ENCODE measurements at places on chromosomes 5 and 9.
A peak's percentile ranks its signal among the peaks of the same experiment; 100 is the strongest.

- DNase-seq, result no peak
These were observed 16.7 kb downstream of the CDKN2AIPNL start for GRCh38 chr5:134394932-134395331.

DNA sequence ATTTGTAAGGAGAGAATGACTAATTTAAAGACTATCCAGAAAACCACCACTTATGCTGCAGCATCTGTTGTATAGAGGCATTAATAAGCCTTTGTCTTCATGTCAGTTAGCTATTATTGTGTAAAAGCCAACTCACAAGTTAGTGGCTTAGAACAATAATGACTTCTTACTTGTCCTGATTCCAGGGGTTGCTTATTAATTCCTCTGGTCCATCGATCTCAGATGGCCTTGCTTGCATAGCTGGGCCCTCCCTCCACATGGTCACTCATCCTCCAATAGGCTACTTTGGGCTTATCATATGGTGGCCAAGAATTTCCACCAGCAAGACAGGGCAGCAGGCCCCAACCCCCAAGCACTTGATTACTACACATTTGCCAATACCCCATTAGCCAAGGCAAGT lies 44.5 kb upstream of the STK32A start:
- no peak for DNase-seq

DNA sequence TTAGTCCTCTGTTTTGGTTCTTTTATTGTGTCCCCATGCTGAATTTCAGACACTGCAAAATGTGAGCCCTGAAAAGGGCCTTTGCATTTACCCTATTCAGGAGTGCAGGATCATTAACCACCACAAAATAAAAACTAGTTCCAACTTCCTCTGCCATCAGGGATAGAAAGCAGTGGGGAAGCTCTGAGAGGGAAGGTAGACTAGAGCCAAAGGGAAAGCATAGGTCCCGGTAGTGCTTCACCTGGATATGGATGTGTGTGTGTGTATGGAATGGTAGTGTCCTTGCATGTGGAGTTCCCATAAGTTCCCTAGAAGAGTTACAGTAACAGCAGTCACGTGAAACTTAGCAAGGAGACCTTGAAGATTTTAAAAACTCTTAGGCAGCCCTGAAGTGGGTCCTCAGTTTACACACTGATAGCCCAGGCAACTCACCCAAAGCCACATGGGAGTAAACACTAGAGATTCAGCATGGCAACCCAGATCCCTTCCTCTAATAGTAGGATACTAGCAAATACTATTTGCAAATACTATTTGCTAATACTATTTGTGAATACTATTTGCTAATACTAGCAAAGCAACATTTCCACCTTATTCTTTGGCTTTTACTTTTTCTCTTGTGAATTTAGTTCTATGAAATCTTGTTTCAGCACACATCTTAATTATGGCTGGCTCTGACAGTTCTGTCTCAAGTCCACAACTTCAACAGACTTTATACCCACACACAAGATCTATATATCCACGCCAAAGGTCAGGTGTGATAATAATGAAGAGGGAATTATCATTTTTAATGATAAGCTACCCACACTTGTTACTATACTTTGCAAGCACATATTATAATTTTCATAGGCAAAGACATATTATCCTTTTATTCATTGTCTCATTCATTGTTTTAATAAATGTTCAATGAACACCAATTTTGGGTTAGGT lies 70.4 kb upstream of the IFNE start:
- DNase-seq, result no peak

- DNase-seq, result no peak
These were observed 238.7 kb downstream of the ZSWIM6 start for GRCh38 chr5:61570767-61571166.

DNA sequence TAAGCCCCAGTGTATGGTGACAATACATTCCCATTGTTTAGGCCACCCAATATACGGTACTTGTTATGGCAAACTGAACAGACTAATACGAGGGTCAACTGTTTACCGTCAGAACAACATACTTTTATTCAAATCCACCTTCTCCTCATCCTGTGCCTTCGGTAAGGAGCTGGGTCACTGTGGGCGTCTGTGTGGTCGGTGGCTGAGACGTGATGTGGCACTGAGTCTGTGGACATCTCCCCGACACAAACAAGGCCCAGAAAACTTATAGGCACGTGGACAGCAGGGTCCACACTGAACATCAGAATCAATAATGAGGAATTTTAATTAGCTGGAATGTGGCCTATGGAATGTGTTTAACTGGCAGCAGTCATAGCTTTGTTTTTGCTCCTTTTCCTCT lies 154.3 kb upstream of the IRX2 start:
- no peak for DNase-seq

GRCh38 chr9:8223861-8224260 lies 424.3 kb upstream of the DMAC1 start:
- no peak for DNase-seq

GRCh38 chr9:128258326-128258725 lies 17.5 kb downstream of the GOLGA2 start:
- DNase-seq, result no peak

DNA sequence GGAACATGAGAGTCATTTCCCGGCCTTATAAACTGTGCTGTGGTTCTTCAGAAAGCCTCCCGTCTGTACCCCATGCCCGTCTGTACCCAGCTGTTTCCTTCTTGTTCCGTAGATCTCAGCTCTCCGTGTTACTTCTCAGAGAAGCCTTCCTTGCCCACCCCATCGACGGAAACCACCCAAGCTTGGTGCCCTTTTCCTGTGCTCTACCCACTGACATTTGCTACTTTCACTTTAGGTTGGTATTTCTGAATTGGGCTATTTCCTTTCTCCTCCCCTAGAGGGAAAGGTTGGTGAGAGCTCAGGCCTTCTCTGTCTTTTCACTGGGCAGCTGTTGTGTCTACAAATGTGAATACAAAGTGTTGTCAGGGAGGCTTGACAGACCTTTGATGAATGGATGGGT lies 764.5 kb upstream of the ADAMTS16 start:
- no peak for DNase-seq

- DNase-seq, result no peak
These were observed 353 bp downstream of the SH3PXD2B start for GRCh38 chr5:172453986-172454357.

DNA sequence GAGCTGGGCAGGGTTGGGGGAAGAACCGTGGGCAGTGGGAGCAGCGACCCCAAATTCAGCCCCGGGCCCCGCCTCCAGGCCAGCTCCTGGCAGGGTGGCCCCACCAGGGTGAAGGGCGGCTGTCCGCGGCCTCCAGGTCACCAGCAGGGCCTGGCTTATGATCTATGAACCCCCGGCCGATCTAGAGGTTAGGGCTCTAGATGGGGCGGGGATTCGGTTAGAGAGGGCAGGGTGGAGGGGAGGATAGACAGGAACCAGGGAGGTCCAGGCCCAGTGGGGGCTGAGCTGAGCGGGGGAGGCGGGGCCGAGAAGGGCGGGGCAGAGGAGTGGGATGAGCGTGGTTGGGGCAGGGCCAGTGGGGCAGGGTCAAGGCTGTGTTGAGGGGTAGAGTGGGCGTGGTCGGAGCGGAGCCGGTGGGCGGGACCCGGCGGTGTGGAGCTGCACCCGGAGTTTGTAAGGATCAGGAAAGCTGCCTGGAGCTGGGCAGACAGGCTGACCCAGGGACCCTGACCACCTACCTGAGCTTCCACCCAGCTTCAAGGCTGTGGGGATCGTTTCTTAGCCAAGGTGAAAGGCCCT lies 29.3 kb upstream of the OBP2B start:
- peak; percentile 7 for DNase-seq

- DNase-seq, result no peak
These were observed 18.2 kb downstream of the TTC23L start for GRCh38 chr5:34857161-34857560.

DNA sequence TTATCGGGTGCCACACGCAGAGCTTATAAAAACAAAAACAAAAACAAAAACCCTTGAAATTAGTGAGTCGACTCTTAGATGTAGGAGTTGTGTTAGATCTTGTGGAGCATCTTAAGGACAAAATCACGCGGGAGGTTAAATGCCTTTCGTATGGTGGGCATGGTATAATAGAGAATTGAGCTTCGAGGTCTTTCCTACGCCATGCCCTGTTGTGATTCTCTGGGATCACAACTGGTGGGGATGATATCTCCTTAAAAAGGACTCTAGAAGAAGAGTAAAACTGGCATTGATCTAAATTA lies 773 bp upstream of the ELL2 start:
- DNase-seq, result no peak

DNA sequence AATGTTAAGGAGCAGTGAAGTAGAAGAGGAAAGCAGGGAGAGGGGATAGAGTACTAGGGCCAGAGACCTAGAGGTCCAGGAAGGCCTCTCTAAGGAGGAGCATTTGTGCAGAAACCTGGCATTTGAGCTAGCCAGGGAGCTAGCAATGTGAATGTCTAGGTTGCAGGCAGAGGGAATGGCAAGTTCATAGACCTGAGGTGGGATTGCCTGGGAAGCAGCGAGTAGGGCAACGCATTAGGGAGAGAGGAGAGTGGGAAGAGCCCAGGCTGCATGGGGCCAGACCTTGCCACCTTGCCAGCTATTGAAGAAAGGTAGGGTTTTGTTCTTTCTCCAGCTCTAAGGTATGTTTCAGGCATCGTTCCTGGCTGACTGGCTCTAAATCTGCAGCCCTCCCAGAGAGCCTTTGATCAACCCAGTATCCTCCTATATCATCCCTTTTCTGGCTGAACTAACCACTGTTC lies 54.0 kb downstream of the SLC22A5 start:
- DNase-seq, result no peak

GRCh38 chr9:133873009-133873408 lies 119.1 kb downstream of the VAV2 start:
- no peak for DNase-seq

GRCh38 chr9:94082956-94083355 lies 1.3 kb upstream of the PTPDC1 start:
- no peak for DNase-seq

DNA sequence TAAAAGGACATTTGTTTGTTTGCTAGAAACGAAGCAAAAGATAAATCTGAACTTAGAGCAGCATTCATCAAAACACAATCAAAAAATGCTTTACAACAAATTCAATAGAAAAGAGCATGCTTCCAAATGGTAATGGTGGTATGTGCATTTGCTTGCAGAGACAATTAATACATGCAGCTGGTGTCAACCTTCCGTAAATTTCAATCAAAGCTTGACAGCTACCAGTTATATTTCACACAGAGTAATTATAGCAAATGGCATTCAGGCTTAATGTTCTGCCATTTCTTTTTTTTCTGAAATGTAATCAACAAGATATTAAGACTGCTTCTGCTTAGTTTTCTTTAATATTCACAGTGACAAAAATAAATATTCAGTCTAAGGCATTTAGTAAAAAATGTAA lies 90.6 kb downstream of the AUH start:
- DNase-seq, result no peak

DNA sequence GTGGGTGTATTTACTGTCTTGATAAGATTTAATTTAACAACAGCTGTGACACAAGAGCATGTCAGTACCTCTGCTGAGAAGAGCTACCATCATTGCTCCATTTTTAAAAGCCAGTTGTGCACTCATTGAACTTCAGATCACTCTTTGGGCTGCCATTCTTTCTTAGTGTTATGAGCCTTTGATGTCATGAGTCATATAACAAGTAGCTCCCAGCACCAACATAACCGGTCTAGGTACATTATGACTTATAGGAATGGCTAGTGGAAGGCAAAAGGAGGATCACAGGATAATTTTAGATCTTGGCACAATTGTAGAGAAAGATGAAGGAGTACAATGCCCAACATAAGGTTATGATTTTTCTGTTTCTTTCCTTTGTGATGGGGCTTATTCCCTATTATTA lies 170.8 kb upstream of the FBN2 start:
- DNase-seq, result no peak

GRCh38 chr9:84609779-84610178 lies 59.8 kb upstream of the NTRK2 start:
- DNase-seq, result no peak

- no peak for DNase-seq
These were observed 7.1 kb upstream of the OCLN start for GRCh38 chr5:69485471-69485870.

DNA sequence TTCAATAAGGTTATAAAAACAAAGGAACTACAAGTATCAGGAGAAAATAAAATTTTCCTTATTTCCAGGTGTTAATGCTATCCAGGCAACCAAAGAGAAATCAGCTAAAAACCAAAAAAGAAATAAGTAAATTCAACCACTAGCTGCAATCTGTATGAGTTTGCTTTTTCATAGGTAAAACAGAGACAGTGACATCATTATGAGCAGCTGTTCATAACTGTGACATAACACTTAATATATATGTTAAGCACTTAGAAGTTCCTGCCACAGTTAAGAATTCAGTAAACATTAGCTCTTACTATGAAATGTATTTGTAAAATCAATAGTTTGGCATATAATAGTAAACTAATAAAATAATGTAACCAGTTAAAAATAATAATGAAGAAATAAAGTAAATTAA lies 20.9 kb downstream of the P4HA2 start:
- no peak for DNase-seq

DNA sequence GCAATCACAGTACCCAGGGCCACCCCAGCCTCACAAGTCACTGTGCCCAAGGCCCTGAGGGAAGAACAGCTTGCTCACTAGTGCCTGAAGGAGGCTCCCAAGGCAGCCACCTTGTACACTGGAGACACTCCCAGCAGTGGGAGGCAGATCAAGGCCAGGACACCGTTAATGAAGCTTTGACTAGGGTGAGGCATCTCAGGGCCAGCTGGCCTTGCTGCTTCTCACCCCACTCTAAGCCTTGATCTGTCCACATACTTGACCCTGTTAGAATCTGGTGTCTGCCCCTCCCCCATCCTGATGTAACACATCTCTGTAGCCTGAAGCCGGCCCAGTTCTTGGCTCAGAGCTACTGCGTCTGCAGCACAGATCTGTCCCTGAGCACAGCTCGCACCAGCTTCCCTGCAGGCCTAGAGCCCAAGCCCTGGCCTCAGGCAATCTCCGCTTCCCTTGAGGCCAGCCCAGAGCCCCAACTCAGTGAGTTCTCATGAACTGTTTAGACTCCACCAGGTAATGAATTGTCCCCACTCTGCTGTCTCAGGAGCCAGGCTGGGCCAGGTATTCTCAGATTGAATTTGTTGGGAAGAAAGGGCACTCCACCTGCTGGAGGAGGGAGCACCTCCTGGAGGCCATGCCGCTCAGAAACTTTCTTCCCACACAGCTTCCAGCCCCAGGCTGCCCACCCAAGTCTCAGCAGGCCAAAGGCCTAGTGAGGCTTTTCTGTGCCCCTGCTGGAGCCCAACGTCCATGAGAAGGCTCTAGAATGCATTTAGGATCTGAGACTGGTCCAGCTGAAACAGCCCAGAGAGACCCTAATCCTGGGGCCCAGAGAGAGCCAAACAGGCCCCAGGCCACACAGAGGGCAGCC lies 13.4 kb upstream of the JADE2 start:
- no peak for DNase-seq

GRCh38 chr5:108867656-108868055 lies 120.0 kb downstream of the FER start:
- DNase-seq, result no peak

All from CD4-positive, alpha-beta T cell treated with Interleukin-15 for 4 hours (primary cell).